ENCODE measurements at places on chromosomes 16 and 17.

DNA sequence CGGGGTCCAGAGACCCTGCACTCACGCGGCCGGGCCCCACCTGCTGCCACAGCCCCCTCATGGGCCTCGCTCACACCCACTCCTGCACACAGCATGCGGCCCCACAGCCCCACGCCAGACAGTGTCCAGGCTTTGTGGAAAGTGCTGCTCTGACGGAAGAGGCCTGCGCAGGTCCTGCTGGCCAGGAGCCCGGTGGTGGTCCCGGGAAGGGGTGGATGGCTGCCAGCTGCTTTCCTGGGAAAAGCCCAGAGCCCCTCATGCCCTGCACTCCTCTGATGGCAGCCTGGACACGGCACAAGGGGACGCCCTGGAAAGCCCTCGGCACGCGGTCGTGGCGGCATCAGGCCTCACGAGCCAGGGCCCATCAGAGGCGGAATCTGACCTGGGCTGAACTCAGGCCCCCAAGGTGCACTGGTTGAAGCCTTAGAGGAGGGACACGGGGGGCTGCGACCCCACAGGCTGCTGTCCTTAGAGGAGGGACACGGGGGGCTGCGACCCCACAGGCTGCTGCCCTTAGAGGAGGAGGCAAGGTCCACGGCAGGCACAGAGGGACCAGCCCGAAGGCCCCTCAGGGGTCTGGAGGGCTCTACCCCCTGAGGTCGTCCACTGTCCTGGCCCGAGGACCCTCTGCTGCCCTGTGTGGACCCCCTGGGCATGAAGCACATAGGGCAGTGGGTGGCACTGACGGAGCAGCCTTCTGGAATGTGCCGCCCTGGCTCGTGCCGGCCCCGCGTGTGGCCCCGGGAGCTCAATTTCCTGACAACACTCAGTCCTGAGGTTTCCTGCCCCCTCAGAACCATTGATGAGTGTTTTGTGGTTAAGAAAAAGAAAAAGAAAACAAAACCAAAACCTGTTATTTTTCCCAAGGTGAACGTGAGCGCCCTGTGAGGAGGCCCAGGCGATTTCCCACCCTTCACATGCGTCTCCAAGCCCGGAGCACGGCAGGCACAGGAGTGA lies 22.1 kb downstream of the SOX8 start:
- DNase-seq, result no peak

GRCh38 chr17:14202388-14203166 lies 34.1 kb downstream of the CDRT15 start:
- DNase-seq, result no peak

DNA sequence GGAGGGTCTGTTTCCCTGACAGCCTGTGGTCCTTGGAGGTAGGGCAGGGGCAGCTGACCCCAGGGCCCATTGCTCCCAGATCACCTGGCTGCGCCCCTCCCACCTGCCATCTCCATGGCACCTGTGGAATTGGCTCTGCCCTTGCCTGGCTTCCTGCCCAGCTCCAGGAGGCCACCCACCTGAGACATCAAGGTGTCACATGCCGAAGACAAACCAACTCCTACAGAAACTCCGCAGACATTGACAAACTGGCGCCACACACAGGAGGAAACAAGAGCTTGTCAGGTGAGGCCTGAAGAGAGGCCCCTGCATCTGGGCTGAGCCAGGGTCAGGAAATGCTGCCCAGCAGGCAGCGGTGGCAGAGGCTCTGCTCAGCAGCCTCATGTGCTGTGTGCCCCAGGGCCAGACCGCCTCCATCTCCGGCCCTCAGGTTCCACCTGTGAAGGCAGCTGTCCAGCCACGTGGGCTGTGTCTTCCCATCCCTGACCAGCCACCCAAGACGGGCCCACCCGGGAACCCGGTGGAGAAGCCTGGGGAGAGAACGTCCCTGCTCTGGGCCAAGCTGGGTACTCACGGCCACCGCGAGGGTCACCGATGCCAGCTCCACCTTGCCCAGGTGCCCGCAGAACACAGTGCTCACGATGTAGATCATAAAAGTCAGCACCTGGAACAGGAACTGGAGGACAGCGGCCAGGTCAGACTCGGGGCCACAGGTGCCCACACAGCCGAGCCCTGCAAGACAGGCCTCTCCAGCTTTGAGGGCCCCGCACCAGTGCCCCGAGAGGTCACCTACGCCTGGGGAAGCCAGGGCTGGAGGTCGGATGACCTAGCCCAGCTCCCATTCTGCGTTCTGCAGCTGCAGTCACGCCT lies 1.6 kb downstream of the SLC47A2 start:
- DNase-seq, result no peak

GRCh38 chr16:3965781-3966582 lies 85.5 kb upstream of the CREBBP start:
- no peak for DNase-seq

- no peak for DNase-seq
Observed at GRCh38 chr16:1429012-1429411, 1.9 kb upstream of the PERCC1 start.

DNA sequence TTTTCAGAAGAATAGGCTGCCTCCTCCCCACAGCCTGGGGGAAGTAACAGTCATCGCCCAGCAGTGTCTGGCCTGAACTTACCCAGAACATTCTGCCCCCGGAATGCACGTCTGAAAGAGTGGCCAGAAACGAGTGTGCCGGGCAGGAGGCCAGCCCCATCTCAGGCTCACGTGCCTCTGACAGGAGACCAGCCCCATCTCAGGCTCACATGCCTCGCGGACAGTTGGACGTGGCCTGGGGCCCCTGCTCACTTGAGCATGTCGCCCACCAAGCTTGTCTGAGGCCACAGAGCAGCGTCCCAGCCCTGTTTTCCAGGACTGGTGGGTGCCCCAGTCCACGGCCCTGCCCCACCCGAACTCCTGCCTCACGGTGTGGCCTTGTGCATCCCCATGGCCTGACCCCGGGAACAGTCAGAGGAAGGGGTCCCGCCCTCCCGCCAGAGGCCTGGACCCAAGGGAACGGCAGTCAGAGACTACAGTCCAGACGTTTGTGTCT lies 16.3 kb upstream of the CDH15 start:
- peak; percentile 82 for DNase-seq

DNA sequence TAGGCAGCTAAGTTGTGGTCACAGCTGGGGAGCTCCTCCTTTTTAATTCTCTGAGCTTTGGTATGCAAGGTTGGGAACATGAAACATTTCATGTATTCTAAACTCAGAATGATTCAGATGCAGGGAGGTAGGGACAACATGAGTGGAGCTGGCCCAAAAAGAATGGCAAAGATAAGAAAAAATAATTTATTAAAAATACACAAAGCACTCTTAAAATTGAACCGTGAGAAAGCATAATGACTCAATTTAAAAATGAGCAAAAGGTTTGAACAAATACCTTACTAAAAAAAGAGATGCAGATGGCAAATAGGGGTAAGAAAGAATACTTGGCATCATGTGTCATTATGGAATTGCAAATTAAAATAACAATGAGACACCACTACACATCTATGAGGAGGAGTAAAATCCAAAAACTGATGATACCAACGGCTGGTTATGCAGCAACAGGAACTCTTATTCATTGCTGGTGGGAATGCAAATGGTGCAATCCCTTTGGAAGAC lies 175.6 kb upstream of the IRX3 start:
- no peak for DNase-seq

DNA sequence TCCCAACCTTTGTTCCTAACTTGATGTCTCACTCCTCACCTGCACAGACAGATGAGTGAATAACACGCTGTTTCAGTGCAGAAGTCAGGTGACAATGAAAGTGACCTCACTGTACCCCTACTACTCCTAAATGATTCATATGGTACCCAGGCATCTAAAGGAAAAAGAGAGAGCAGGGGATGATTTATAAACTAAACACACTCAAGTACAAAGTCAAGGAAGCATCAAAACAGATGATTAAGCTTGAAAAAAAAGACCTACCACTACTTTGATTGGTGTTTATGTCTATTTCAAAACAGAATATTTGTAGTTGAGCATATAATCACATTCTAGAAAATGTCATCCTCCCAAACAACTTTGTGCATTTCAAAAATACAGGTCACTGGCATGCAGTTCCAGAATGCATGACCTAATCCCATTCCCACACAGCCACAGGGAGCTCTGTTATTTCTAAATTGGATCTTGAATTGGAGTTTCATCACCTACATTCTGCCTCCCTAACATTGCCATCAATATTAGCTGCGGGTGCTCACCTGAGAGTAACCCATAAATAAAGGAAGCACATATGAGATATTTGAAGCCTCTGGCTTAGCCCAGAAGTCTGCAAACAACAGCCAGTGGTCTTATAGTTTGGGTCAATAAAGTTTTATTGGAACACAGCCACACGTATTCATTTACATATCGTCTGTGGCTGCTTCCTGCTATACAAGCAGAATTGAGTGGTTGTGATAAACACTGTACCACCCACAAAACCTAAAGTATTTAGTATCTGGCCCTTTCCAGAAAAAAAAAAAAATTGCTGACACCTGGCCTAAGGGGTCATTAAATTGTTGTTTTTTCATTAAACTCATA lies 14.0 kb downstream of the HS3ST3A1 start:
- no peak for DNase-seq

- DNase-seq, result no peak
Observed at GRCh38 chr17:16488186-16488967, 3.6 kb downstream of the LRRC75A start.

DNA sequence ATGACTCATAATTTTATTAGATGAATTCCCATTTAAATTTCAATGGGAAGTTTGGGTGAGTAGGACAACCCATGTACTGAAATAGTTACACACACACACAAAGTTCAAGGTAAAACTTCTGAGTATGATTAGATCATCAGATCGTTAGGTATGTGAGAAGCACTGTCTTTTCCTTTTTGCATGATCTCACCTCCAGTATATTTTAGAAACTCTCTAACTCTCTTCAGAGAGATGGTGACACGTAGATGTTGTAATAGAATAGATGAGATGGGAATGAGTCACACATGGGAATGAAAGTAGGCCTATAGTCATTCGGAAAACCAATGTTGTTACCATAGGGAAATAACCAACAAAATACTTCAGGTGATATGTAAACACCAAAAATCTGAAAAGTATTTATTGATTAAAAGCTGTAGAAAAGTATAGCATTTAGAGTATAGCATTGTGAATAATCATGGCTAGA lies 22.2 kb downstream of the KRT23 start:
- DNase-seq, result no peak

Data from upper lobe of right lung (tissue), 1 donor.